Right renal pelvis (tissue), 4 donors: ENCODE measurements at places on chromosomes 11 and 22. TPM values are rescaled to one million over a fixed set of nuclear protein-coding genes. Genes with fewer than 3 reads are reported as not detected.

DNA sequence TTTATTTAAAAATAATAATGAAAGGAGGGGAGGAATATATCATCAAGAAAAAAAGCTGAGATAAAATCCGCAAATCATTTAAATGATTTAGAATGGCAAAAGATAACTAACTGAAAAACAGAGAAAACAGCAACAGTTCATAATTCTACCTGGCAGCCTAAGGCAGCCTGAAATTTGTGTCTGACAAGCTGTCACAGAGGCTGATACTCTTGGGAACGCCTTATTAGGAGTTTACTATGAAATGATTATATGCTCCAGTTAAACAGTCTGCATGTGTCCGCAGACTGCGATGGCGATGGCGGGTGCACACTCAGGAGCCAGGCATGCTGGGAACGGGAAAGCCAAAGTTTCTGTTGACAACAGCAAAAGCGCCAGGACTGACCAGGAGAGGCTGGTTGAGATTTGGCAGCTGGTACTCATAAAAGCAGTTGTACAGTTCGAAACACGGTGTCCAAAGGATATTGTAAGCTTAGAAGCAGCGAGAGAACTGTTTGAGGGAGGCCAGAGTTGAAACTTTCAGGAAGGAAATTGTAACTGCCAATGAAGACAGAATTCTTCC lies 172.9 kb upstream of the MPPED2 start:
- no peak for DNase-seq

DNA sequence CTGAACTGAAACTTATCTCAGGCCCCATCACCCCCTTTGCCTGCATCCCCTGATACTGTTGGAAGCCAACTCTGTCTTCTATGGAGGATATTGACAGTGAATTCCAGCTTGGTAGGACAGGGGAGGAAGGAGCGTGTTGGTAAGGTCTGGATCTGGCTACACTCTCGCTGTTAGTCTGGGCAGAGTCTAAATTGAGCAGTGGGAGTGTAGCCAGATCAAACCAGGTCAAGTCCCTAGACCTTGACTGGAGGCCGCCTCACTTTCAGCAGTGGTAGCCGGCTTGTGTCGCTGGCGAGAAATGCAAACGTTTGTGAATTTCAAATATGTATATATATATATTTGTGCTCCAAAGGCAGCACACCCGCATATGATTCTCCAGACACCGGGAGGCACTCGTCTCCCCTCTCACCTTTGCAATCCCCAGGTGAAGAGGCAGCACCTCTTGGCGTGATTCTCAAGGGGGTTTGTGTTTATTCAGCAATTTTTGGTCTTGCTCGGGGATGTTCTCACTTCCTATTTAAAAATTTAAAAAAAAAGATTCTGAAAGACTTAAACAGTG lies 26.7 kb downstream of the DHCR7 start:
- no peak for DNase-seq

- no peak for DNase-seq
Observed at GRCh38 chr11:40816976-40817375, 642.5 kb downstream of the LRRC4C start.

- DNase-seq = no peak
Observed at GRCh38 chr11:489610-490185, 17.3 kb downstream of the RNH1 start.

GRCh38 chr11:68120273-68121066 lies 718 bp downstream of the CHKA start:
- DNase-seq = no peak

- DNase-seq = no peak
Observed at GRCh38 chr11:108147150-108147549, 25.8 kb downstream of the ACAT1 start.

DNA sequence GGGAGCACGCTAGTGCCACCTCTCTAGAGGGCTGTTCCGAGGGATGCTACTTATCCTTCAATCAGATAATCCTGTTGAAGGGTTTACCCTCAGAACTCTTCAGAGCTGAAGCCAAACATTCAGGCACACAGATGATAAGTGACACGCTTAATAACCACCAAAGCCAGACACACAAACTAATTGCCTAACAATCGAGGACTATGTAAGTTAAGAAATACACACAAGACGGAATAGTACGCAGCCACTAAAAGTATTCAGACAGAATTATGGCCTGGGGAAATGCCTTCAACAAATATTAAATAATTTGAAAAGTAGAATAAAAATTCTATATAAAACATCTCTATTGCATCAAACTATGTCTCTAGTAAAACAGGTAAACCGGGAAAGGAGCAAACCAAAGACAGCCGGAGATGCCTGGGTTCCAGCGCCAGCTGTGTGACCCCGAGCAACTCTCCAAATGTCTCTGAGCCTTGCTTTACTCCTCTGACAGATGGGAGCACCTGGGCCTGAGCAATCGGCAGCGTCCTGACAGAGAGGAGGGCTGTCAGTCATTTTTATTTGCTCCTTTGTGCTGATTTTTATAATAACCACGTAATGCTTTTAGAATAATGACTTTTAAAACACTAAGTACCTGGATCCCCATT lies 11.3 kb downstream of the LRFN4 start:
- no peak for DNase-seq

DNA sequence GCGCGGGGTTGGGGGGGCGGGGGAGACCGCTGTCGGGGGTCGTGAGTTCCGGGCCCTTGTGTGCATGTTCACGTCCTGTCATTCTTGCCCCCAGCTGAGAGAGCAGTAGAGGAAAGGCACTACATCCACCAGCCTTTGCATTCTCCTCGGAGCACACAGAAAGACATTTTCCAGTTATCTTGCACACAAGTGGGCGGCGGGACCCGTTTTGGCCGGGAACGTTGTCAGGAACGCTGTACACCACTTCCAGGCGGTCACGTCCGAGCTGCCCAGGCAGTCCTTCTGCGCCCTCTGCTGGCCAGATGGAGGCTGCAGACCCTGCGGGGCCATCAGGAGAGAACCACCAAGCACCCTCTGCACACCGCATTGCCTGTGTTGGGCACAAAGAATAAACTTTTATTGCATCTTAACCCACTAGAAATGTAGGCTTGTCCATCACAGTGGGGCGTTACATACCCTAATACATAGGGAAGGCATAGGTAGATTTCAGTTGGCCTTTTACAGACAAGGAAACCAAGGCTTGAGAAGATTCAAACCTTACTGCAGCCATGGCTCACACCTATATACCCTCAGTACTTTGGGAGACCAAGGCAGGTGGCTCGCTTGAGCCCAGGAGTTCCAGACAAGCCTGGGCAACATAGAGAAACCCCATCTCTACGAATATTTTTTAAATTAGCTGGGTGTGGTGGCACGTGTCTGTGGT lies 2.8 kb upstream of the CDKN1C start:
- DNase-seq = peak; percentile 83

GRCh38 chr11:45333001-45333971 lies 47.1 kb upstream of the SYT13 start:
- DNase-seq = no peak

- no peak for DNase-seq
Observed at GRCh38 chr22:27226666-27227065, 569.3 kb downstream of the MIAT start.

DNA sequence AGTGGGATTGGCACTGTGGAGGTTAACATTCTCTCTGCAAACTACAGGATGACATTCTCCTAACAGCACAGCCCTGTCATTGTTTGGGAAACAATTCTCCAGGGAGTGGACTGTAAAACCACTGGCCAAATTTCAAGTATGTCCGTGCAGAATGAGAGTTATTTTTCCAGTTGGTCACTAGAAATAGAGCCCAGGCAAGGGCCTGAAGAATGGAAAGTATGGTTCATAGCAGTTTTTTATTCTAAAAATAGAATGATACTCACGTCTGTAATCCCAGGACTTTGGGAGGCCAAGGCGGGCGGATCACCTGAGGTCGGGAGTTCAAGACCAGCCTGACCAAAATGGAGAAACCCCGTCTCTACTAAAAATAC lies 39.0 kb upstream of the CD44 start:
- no peak for DNase-seq

DNA sequence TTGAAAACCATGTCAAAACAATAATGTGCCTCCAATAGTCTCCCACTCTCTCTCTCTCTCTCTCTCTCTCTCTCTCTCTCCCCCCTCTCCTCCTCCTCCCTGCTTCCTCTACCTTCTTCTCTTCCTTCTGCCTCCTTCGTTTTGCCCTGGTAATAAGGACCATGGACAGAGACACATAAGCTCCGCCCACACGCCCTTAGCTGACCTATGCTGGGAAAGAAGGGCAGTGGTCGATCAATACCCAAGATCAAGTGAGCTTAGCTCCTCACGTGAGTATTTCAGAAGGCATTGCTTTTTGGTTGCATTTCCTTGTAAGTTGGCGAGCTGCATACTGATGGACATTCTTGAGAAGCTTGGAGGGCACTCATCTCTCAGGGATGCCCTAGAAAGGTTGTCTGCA lies 194.8 kb downstream of the MIAT start:
- DNase-seq = no peak

DNA sequence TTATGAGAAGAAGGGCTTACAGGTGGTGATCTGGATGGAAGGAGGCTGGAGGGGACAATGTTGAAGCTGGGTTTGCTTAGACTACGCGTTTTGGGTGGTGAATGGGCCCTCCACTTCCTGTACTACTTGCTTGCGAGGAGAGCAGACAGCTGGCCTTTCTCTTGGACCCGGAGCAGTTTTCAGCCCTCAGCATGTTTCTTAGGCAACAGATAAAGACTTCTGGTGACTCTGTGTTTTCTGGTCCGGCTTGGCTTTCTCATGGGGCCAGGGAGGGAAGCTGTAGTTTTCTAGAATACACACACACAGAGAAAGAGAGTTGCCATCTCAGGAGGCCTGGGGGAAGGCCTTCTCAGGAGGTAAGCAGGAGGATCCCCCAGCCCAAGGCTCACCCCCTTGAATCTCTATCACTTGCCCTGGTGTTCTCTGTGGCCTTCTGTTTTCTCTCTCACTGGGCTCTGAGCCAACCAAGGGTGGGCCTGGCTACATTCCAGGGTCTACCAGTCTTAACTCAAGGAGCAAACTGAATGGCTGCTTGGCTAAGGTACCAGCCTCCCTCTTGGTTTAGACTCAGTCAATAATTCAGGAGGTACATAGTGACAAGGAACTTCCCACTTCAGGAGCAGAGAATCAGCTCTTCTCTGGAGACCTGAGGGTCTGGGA lies 2.4 kb downstream of the CCS start:
- no peak for DNase-seq

GRCh38 chr11:78199015-78199652 lies 10.4 kb downstream of the USP35 start:
- DNase-seq = no peak

DNA sequence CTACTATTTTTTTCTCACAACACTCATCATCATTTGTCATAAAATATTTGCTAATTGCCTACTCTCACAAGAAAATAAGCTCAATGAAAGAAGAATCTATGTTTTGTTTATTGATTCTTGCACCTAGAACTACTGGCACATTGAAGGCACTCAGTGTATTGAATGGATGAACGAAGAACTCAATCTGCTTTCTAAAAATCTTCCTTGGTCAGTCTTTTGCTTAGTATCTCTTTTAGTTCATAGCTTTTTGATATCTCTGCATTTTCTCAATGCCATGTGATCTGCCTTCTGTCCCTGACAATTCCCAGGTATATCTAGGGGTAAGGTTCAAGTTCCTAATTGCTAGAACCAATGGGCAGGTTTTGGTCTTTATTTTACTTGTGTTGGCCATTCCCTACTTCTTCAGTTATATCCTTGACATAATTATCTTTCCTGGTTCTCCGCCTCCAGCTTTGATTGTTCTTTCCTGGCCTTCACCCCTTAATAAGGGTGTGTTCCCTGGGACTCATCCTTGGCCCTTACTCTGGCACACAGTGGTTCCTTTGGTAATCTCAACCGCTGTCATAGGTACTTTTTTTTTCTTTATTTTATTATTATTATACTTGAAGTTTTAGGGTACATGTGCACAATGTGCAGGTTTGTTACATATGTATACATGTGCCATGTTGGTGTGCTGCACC lies 96.4 kb downstream of the CCDC83 start:
- DNase-seq = no peak

DNA sequence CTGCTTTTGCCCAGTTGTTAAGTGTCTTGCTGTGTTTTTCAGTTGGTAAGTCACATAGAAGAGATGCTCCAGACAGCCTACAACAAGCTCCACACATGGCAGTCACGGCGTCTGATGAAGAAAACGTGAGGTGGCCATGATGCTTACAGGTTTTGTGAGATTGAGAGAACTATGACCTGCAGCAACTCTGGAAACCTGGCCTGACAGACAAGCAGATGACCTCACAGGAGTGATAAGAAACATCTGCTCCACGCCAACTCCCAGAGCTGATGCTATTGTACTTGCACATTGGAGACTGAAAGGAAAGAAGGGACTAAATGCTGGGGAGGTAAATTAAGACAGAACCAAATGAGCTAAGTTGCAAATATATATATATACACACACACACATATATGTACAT lies 28.6 kb upstream of the LDHA start:
- no peak for DNase-seq

DNA sequence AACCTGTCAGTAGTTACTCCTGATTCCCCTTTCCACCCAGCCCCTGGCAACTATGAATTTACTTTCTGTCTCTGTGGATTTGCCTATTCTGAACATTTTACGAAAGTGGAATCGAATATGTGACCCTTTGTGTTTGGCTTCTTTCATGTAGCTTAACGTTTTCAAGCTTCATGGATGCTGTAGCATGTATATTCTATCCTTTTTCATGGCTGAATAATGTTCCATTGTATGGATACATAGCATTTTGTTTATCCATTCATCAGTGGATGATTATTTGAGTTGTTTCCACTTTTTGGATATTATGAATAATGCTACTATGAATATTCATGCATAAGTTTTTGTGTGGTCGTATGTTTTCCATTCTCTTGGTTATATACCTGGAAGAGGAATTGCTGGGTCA lies 9.2 kb upstream of the GLB1L2 start:
- no peak for DNase-seq

DNA sequence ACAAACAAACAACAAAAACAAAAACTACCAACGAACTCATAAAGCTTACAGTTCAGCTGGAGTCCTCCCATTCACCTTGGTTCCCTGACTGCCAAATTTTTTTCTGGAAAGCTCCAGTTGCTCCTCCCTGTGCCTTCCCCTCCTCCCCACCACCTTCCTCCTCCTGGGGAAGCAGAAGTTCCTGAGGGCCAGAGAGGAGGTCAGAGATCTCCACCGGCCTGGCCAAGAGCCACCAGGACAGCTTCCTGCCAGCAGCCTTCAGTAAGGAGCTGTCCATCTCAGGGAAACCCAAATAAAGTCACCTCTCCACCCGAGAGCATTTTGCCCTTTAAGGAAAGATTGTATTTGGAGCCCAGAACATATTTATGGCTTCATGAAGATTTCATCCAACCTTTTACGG lies 20.0 kb downstream of the APLNR start:
- DNase-seq = no peak

ZNF214 gene
- 13.2 TPM for polyA plus RNA-seq

GUCY1A2 gene
- 3.7 TPM for polyA plus RNA-seq

GRK3 gene
- 13.6 TPM for polyA plus RNA-seq

C11orf16 gene
- polyA plus RNA-seq = 0.91 TPM

IGSF9B gene
- polyA plus RNA-seq = 4.2 TPM

JHY gene
- 14.0 TPM for polyA plus RNA-seq

CECR2 gene
- polyA plus RNA-seq = 11.9 TPM

TRPC6 gene
- polyA plus RNA-seq = 10.0 TPM
